ENCODE measurements at places on chromosomes 16 and 17. TPM values are rescaled to one million over a fixed set of nuclear protein-coding genes. Genes with fewer than 3 reads are reported as not detected.

DNA sequence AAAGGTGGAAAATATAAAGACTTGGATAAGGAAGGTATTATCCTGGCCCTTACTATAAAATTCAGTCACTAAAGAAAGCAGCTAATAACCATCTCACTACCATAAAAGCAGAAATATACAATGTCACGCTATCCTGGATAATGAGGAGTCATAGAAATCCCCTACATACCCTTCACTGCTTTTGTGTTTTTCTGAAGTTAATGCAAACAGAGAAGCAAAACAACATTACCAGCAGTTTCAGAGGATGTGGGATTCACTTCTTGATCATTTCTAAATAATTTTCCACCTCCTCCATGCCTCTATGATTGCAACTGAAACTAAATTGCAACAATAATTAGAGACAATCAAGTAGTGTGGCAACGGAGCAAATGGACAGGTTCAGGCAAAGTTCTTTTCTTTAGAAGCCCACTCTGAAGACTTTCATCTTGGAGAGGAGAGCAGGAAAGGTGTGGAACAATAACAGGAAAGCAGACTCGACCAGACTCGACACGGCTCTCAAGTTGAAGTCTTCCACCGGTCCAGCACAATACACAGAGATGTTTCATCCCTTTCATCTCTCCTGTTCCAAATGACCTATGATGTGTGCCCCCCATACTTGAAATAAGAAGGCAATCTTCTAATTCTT lies 10.2 kb downstream of the CYTH1 start:
- no peak for DNase-seq

GRCh38 chr17:30824002-30824355 lies 513 bp downstream of the CRLF3 start:
- no peak for DNase-seq

DNA sequence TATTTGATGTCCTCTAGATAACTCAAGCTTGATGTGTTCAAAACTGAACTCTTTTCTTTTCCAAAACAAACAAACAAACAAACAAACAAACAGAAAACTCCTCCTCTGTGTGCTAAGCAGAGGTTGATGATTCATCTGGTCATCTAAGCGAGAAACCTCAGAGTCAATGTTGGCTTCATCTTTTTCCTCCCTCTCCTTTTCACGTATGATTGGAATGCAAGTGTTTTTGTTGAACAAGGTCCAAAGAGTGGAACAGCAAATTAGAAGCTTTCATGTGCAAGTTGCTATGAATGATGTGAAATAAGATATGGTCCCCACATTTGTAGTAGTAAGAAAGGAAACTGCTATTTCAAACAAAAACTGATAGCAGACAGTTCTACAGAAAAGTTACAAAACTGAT lies 52.5 kb downstream of the TBX4 start:
- peak; percentile 22 for DNase-seq

The USP22 gene
- 141 TPM for total RNA-seq

The PIRT gene
- total RNA-seq, result not detected

All from foreskin keratinocyte (primary cell).